ENCODE measurements at places on chromosomes 6 and 20.

DNA sequence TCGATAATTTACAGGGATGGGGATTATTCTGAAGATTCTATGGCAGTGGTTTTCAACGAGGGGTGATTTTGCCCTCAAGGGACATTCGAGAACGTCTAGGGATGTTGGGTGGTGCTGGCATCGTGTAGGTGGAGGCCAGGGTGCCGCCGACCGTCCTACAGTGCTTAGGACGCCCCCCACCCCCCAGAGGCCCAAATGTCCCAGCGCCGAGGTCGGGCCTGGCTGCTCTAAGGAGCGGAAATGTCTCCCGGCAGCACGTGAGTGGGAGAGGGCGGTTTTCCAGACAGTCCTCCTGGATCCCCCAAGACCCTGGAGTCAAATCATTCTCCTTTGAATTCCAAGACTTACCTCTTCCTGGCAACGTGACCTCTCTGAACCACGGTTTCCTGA is 101.9 kb downstream of the CDH4 start:
- DNase-seq, result no peak

GRCh38 chr6:22473991-22474682 is 95.2 kb upstream of the HDGFL1 start:
- no peak for DNase-seq

- no peak for DNase-seq
These were observed 70.8 kb upstream of the AHI1 start for GRCh38 chr6:135568379-135568778.

DNA sequence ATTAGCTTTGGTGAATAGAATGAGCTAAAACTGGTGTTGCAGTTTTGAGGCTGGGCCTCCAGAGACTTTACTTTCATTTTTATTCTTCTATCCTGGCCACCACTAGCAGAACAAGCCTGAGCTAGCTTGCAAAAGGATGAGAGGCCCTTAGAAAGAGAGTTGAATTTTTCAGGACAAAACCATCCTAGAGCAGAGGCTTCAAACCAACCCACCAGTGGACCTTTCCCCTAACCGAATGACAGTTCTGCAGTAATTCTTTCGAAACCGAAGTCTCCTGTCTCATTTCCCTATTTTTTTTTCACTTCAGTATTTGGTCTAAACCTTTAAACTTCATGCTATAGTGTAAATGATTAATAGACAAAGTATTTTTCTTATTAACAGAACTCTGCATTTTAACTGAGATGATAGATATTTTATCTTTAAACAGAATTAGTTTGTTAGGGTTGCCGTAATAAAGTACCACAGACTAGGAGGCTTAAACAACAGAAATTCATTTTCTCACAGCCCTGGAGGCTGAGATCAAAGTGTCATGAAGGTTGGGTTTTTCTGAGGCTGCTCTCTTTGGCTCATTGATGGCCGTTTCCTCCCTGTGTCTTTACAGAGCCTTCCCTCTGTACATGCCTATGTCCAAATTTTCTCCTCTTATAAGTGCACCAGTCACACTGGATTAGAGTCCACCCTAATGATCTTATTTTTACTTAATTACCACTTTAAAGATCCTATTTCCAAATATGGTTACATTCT is 80.6 kb upstream of the PAK5 start:
- no peak for DNase-seq

DNA sequence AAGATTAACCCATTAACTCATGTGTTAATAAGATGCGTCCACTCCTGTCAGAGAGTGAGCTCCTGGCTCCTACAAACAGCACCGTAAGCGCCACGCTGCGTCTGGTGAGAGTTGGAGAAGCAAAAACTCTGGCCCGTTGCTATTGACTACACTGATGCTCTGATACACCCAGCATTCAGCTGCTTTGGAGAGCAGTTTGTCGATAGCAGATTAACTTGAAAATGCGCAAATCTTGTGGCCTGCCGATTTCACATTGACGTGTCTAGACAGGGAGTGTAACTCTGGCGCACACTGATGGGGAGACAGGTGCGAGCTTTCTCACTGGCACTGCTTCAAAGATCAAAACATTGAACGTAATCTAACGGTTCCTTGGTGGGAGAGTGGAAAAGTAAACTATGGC is 151.7 kb upstream of the RPS6KA2 start:
- DNase-seq, result no peak

DNA sequence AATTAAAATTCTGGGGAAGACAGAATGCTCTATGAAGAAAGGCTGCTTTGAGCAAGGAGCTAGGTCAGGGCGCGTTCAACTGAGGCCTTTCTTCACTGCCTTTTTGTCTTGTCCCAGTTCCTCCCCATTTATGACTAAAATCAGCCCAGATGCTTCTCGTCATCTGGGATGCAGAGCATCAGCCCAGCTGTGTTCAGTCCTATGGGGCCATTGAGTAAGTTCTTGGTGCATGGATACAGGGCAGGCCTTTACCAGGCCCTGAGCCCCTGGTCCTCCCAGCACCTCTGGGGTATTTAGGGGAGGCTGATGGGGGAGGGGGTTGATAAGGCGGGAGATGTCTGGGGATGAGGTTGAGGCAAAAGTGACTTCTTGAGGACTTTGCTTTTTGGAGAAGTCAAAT is 55.7 kb downstream of the PTPN1 start:
- DNase-seq, result no peak

- no peak for DNase-seq
These were observed 56.7 kb upstream of the SGK1 start for GRCh38 chr6:134374491-134375219.

DNA sequence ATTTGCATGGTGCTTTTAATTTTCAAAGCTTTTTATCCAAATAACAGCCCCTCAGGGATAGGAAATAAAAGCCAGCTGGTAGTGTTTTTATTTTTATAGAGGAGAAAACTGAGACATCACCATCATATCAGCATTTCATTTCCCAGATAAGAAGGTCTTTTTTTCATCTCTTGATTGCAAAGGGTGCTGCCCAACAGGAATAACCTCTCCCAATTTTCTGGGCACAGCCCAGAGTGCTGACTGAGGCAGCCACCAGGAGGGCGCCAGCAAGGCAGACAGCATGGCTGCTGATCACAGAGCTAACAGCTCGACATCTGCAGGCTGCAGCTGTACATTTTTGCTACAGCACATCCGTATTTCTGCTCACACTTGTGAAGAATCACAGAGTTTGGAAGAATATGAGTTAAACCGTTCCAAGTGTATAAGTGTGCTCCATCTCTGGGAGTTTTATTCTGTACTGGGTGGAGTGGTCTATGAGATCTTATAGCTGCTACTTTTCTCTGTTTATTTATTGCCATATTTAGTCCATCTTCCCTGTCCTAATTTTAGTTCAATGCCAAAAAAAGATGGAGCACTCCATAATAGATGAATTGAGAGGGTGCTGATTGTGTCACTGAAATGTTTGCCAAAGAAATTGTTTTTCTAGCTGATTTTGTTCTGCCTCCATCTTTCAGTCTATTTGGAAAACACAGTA is 85.5 kb upstream of the C20orf144 start:
- no peak for DNase-seq

GRCh38 chr20:21967481-21967880 is 262.0 kb downstream of the PAX1 start:
- DNase-seq, result no peak

- DNase-seq, result no peak
These were observed 556.5 kb downstream of the DHX35 start for GRCh38 chr20:39518654-39519053.

GRCh38 chr6:77040568-77041195 is 422.6 kb downstream of the HTR1B start:
- no peak for DNase-seq

GRCh38 chr20:11275740-11276139 is 601.9 kb upstream of the JAG1 start:
- no peak for DNase-seq

GRCh38 chr20:24461848-24462247 is 7.6 kb upstream of the SYNDIG1 start:
- DNase-seq, result no peak

DNA sequence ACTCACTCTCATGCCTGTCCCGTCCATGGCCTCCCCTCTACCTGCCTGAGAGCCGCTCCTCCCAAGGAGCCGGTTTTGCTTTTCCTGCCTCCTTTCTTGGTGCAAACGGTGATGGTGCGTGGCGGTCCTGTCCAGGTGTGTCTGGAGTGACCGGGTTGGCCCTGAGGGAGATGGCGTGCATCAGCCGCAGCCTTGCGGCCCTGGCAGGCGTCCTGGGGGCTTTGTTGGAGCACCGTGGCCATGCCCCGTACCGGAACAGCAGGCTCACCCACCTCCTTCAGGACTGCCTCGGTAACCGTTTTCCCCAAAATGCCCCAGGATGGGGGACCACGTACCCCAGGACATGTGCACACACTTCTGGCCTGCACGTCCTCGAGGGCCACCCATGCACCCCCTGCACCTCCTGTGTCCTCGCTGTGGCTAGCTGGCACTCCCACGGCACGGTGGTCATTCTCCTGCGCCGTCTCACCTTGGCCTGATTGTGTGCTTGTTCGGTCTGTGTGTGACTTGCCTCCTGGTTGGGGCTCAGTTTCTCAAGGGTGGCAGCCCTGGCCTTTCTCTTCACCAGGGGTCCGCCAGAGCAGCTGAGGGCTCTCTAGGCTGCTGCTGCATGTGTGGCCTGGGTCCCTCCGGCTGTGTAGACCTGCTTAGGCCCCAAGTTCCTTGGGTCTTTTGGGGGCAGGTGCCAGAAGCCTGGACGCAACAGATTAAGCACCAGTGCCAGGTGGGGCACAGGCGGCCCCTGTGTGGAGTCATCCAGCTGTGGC is 36.4 kb downstream of the FRMD1 start:
- DNase-seq, result no peak

DNA sequence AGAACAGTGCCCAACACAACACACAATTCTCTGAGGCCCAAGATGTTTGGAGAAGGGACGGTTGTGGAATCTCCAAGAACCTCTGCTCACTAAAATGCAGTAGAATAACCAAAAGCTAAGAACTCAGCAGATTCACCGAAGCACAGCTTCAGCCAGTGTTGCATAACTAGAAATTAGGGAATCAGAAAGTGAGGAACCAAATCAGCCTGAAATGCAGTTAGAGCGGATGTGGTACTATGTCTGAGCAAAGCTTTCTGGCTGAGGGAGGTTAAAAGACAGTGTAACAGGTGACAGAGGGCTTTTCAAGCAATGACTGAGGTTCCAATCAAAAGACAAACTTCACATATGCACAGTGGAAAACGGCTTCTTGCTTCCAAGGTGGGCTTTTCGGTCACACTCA is 197.9 kb upstream of the KCNK16 start:
- no peak for DNase-seq

- DNase-seq, result no peak
These were observed 437.2 kb downstream of the BCKDHB start for GRCh38 chr6:80543598-80544222.

GRCh38 chr6:36113703-36114102 is 16.6 kb upstream of the MAPK13 start:
- DNase-seq, result no peak

- DNase-seq, result no peak
These were observed 31.4 kb upstream of the ID1 start for GRCh38 chr20:31573555-31574321.

DNA sequence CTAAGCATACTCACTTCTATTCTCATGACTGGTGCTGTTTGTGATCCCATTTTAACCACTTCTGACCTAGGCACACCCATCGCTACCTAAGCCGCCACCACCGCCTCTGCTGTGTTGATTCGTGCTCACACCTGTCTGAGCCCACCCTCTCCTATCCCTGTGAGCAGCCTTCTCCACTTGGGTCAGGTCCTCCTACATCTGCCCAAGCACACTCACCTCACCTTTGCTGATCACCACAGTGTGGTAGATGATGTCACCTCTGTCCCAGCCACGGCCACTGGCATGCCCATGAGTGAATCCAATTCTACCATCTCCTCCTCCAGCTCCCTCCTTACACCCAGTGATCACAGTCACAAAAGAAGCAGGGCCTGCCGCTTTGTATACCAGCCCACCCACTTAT is 20.8 kb downstream of the MUC22 start:
- no peak for DNase-seq

DNA sequence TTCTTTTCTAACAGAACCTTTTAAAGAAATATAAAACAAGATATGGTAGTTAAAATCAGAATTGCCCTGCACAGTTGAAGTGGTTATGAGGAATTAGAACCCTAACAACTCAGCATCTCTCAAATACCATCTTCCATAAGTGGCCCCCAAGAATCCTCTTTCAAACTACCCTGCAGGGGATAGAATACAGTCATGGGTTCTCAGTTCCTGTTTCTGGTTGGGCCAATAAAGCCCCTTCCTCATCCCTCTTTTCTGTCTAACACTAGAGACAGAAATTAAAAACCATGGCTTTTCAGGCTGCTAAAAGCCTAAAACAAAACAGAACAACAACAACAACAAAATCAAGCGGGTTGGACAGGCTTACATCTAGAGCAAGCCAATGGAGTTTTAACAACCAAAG is 6.7 kb upstream of the LCA5 start:
- no peak for DNase-seq

DNA sequence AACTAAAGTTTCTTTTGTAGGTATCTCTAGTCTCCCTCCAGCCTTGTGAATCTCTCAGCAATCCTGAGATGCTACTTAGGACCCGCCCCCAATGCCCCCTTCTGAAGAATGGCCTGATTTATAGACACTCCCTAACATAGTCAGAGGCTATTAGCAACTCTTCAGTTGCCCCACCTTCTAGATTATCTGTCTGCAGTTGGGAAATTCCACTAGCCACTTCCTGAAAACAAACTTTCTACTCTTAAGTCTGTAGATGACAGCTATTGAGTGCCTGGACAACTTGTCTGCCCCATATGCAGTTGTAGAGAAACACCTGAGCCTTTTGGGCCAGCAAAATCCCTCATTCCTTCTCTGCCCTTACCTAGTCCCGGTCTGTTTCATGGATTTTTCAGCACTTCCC is 188.2 kb upstream of the PREP start:
- no peak for DNase-seq

GRCh38 chr20:9053108-9053507 is 15.8 kb upstream of the PLCB4 start:
- DNase-seq, result no peak

DNA sequence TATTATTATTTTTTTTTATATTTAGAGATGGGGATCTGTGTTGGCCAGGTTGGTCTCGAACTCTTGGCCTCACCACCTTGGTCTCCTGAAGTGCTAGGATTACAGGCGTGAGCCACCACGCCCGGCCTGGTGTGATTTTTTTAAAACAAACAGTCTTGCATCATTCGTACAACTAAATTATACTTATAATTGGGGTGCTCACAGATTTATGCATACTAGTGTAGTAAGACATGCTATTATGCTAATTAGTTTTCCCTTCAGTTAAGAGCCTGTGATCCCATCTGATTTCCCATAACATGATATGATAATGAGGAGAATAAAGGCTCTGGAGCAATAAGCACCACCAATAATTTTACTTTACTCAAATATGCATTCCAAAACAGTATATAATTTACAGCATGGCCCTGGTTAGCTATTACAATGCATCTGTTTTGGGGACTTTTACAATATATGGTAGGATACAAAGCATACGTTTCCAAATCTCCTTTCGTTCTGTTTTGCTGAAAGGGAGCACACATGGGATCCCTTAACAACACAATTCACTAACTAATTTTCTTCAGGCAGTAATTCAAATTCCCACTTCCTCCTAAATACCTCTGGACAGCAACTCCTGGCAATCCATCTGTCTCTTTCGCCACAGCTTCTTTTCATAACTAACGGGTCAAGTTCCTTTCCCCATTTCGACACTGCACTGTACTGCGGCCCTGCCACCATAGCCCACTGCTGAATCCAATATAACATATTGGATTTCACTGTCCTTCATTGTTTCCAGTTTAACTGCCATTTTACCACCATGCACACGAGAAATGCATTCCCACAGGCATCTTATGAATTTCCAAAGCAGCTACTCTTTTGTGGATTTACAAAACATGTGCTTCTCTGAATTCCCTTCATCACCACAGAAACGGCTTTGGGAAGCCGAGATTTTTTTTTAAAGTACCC is 1.7 kb downstream of the NUDT3 start:
- DNase-seq, result no peak

GRCh38 chr6:37308069-37308815 is 45.5 kb upstream of the RNF8 start:
- no peak for DNase-seq
